ENCODE measurements at places on chromosomes 2 and 18.

- DNase-seq: no peak
These were observed 126.8 kb downstream of the CLIP4 start for GRCh38 chr2:29241955-29242565.

DNA sequence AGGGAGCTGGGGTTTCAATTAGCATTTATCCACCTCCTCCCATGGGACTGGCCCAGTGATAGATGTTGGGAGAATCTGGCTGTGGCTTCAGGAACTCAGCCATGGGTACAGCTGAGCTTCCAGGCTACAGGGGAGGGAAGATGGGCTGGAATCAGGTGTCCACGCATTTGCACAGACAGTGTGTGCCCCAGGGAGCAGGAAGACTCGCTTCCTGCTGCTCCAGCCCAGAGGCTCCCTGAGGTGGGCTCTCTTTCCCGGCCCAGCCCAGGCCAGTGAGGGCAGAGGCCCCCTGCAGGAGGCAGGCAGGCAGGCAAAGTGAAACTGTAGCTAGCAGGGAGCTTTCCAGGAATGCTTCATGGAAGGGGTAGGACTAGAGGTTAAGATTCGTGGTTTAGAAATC lies 28.7 kb downstream of the DYSF start:
- DNase-seq: no peak

GRCh38 chr18:50399582-50399981 lies 24.7 kb downstream of the SKA1 start:
- no peak for DNase-seq

- DNase-seq: no peak
These were observed 60.0 kb downstream of the RBMS1 start for GRCh38 chr2:160433466-160434140.

GRCh38 chr2:135409436-135409835 lies 121.6 kb downstream of the ZRANB3 start:
- no peak for DNase-seq

GRCh38 chr18:75859533-75859932 lies 432.0 kb upstream of the SMIM21 start:
- DNase-seq: no peak

DNA sequence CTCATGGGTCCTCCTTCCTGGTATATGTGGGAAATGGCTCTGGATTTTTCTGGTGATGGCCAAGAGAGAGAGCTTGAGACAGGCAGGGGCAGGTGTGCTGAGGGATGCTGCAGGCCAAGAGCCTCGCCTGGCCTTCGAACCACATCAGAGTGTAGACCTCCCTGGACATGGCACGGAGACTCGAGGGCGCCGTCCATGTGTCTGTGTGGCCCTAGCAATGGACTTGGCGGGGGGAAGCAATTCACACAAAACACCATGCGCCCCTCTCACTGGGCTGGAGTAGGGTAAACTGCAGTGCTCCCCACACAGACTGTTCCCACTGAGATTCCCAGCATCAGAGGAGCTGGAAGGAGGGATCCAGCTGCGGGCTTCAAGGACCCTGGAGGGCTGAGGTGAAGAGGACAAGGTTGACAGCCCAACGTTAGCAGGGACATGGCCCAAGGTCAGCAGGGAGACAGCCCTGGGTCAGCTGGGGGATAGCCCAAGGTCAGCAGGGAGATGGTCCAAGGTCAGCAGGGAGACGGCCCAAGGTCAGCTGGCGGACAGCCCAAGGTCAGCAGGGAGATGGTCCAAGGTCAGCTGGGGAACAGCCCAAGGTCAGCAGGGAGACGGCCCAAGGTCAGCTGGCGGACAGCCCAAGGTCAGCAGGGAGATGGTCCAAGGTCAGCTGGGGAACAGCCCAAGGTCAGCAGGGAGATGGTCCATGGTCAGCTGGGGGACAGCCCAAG lies 75.4 kb upstream of the HDAC4 start:
- no peak for DNase-seq

- no peak for DNase-seq
These were observed 188.2 kb downstream of the PLCL1 start for GRCh38 chr2:197992482-197993133.

- DNase-seq: no peak
These were observed 17.8 kb upstream of the TMEM18 start for GRCh38 chr2:694906-695510.

- no peak for DNase-seq
These were observed 112.7 kb upstream of the DLX2 start for GRCh38 chr2:172215172-172215935.

- no peak for DNase-seq
These were observed 33.3 kb upstream of the GMCL1 start for GRCh38 chr2:69796174-69796573.
